Activated naive CD4-positive, alpha-beta T cell treated with anti-CD3 and anti-CD28 coated beads, Interleukin-2, amount 10 ng/mL, durations not matched to agents 7 days and 5 days (primary cell): ENCODE measurements at places on chromosomes 5 and 9.

GRCh38 chr5:13412040-13412595, 532.4 kb downstream of the DNAH5 start:
- DNase-seq, result no peak

DNA sequence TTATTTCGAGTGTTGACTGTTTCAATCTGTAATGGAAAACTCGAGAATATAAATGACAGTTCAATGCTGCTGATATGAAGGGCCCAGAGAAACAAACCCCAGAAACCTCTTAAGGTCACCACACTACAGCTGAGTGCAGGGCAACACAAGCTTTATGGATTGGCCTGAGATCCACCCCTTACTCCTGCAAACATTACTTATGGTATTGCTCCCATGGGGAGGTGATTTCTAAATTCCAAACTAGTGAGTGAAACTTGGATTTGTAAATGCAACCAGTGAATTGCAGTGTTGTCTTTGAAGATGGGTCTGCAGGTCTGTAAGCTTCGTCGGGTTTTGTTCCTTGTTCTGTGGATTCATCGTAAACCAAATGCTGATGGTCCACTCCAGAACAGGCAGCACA, 85.4 kb downstream of the NTRK2 start:
- no peak for DNase-seq

- DNase-seq, result no peak
These were observed 488.0 kb upstream of the CTNND2 start for GRCh38 chr5:12392246-12392645.

GRCh38 chr9:101601904-101602765, 7.4 kb upstream of the PPP3R2 start:
- DNase-seq, result no peak

GRCh38 chr5:150615141-150615699, 25.2 kb upstream of the SYNPO start:
- DNase-seq, result no peak

- no peak for DNase-seq
These were observed 888.8 kb upstream of the WWC1 start for GRCh38 chr5:167402671-167403070.

GRCh38 chr5:122077366-122078115, 518 bp downstream of the LOX start:
- no peak for DNase-seq

- no peak for DNase-seq
These were observed 20.6 kb downstream of the PGGT1B start for GRCh38 chr5:115241881-115242642.

DNA sequence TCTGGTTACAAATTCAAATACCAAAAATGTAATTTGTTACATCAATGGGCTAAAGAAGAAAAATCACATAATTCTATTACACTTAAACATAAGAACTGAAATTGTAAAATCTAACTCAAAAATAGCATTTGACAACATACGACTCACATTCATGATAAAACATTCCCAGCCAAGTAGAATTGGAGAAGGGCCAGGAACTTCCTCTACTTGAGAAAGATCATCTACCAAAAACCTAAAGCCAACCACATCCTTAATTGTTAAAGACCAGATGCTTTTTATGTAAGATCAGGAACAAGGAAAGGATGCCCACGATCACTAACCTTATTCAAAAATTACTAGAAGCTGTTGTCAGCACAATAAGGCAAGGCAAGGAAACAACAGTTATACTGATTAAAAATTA, 1819.8 kb upstream of the C9orf72 start:
- DNase-seq, result no peak

DNA sequence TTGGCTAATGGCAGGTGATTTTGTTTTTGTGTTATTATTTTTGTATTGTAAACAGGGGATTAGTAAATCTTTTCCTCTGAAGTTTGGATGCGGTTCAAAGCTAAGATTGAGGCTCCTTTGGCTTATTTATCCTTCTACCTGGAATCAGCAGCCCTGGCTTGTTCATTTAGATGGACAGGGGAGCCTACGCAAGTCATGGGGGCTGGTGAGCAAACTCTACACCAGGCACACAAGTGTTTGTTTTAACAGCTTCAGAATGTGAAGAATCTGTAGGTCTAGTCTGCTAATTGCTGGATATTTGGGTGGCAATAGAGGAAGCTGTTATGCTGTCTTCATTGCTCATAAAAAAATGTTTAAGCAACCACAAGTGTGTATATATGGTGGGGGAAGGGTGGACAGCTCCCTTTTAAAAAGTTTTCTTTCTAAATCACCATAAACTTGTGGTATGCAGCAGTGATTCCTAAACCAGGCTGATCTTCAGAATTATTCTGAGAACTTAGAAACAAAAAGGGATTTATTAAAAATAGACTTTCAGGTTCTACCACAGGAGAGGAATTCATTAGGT, 20.7 kb downstream of the ZNF462 start:
- DNase-seq, result no peak

DNA sequence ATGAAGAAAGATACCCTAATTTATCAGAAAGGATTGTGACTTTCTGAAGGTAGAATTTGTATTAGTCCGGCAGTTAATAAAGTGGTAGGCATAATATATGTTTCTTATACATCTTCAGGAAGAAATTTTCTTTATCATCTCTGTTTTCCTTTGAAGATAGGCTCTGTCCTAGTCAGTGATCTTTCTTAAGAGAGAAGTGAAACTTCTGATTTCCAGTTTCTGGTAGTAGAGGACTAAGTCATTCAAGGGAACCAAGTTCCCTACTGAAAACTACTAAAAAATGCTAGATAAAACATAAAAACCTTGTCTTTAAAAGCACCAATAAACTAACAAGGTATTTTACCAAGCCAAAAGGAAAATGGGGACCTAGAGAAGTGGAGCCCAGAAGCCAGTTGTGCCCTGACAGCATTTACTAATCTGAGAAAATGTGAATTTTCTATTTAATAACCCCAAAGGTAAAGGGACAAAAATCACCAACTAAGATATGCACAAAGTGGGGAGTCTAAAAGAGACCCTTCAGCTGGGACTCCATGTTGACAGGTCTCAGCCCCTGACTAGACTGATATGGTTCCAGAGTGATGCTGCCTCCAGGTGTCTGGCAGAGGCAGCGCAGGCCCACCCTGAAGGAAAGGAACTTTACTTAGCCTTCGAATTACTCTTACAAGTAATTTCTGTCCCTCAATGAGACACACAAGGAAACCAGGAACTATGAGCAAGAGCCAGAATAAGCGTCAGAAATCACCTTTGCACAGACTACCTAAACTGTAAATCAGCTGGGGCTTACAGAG, 72.7 kb downstream of the FAM78A start:
- peak; percentile 25 for DNase-seq

- DNase-seq, result no peak
These were observed 51.4 kb downstream of the GTF3C4 start for GRCh38 chr9:132721661-132722060.

- no peak for DNase-seq
These were observed 41.8 kb downstream of the CCL28 start for GRCh38 chr5:43370352-43370751.

DNA sequence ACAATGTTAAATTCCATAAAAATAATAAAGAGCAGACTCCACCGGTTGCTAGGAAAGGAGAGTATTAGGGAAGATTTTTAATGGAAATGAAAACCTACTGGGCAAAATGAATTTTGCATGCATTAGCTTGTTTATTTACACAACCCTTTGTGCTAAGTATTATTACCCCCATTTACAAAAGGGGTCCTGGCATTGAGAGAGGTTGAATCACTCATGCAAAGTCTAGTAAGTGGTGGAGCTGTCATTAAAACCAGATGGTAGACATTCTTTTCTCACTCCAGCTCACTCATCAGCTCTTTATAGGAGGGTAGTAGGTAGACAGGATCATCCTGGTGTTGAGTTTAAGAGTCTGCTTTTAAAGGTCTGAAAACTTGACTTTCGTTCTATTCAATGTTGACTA, 395.1 kb downstream of the PLK2 start:
- DNase-seq, result no peak

GRCh38 chr9:137760426-137760825, 117.2 kb upstream of the CACNA1B start:
- no peak for DNase-seq

GRCh38 chr9:100989731-100990130, 38.8 kb upstream of the PLPPR1 start:
- no peak for DNase-seq

- DNase-seq, result no peak
These were observed 54.7 kb downstream of the TMOD1 start for GRCh38 chr9:97556036-97556720.

GRCh38 chr9:28730111-28730510, 1156.8 kb upstream of the C9orf72 start:
- DNase-seq, result no peak

GRCh38 chr9:134971196-134971595, 53.5 kb upstream of the FCN1 start:
- DNase-seq, result peak; percentile 14

DNA sequence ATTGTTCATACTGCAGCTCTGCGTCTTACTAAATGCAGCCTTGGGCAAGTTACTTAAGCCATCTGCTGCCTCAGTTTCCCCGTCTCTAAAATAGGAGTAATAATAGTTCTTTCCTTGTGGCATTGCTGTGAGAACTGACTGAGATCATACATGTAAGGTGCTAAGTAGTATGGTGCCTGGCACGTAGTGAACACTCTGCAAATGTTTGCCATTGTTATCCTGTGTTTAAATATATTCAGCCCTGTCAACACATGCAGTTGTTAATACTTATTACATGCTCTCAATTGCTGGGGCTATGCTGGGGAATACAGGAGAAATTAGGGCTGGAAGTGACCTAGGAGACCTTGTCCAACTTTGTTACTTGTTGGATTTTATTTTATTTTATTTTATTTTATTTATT, 105.2 kb upstream of the RAI14 start:
- DNase-seq, result no peak

DNA sequence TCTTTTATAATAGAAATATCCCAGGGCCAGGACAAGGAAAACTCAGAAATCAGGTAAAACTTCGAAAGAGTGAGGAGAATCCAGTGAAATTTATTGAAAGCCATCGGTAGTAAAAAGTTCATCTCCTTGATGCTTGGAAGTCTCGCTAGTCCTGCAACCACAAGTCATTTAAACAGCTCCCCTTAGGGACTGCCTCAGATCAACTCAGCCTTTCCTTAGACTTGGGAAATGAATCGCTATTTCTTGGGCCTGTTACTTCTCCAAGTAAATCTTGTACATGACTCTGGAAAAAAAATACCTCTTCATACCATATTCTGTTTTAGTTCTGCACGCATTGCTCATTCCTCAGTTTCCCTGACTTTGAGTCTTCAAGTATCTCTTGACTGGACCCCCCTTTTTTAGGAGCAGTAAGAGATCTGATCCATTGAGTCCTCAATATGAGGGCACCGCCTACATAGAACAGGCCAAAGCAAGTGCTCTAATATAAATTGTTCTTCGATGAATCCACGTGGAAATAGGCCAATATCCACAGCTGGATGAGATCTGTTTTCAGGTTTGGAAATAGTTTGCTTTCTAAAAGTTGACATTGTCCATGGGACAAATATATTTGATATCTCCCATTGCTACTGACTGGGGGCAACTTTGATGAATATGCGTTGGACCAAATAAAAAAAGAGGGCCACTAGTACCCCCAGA, 114.2 kb downstream of the PRDM6 start:
- DNase-seq, result no peak

- DNase-seq, result no peak
These were observed 52.1 kb upstream of the PAPPA start for GRCh38 chr9:116101516-116101915.
